ENCODE measurements at places on chromosomes 6 and 20.
A peak's percentile ranks its signal among the peaks of the same experiment; 100 is the strongest.

GRCh38 chr20:33518071-33518470 is 28.2 kb downstream of the CBFA2T2 start:
- DNase-seq, result no peak

DNA sequence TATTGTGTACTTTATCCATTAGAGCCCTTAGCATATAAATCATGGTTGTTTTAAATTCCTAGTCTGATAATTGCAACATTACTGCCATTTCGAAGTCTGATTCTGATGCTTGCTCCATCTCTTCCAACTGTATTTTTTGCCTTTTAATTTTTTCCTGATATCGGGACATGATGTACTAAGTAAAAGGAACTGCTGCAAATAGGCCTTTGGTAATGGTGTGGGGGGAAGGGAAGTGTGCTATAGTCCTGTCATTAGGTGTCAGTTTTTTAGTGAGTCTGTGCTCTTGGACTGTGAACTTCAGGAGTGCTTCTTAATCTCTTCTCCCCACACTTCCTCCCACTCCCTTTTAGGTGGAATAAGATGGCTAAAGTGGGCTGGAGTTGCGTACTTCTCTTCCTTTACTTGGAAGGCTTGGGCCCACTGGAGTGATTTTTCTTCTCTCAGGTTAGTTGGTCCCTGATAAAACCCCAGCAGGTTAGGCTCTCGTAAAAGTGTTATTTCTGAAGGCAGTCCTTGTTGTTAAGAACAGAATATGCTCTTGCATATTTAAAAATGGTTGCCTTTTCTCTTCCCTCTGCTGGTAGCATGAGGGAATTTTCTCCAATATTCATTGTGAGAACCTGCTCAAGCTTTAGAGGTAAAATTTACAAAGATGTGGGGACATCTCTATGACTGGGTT is 18.1 kb downstream of the STXBP5 start:
- no peak for DNase-seq

- DNase-seq, result no peak
Measured at GRCh38 chr6:19839788-19840187, 2.6 kb downstream of the ID4 start.

- DNase-seq, result no peak
Measured at GRCh38 chr6:44636561-44637248, 249.2 kb downstream of the CDC5L start.

GRCh38 chr20:14726591-14726990 is 389.2 kb upstream of the FLRT3 start:
- DNase-seq, result no peak

- no peak for DNase-seq
Measured at GRCh38 chr6:119241111-119241465, 108.5 kb downstream of the MAN1A1 start.

DNA sequence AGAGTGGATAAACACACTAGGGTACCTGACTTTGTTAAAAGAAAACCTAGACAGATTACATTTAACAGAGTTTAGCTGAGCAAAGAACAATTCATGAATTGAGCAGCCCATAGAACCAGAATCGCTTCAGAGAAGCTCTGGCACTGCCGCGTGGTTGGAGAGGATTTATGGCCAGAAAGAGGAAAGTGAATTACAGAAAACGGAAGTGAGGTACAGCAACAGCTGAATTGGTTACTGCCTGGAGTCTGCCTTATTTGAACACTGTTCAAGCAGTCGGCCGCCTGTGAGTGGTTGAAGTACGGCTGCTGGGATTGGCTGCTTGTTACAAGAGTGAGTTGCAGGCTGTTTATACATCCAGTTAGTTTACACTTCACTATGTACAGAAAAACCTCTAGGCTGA is 253.8 kb upstream of the CDYL start:
- DNase-seq, result no peak

DNA sequence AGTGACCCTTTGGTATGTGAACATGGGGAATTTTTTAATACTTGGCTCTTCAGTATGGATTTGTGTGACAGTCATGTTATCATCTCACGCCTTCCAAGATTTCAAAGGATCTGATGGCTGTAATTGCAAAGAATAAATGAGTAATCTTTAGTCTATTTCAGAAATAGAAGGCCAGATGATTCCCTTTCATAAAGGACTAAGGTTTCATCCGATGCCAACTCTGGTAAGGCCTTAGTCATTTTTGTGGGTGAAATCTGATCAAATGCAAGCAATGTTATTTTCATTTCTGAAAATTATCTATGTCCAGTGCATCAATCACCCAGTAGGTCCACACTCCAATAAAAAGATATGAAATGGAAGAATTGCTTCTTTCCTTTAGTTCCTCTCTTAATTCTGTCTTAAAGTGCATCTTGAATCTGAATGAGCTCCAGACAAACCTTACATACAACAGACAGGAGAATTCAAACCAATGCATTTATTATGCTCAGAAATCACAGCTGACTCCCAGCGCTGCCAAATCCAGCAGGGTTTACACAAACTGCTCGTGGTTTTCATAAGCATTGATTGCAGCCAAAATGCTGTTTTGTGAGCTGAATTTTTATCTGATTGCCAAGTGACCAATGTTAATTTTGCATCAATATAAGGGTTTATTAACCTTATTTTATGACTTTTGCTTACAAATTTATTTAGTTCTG is 565.2 kb upstream of the MARCKS start:
- no peak for DNase-seq

GRCh38 chr20:12012241-12013222 is 94.8 kb downstream of the BTBD3 start:
- peak; percentile 3 for DNase-seq

- DNase-seq, result no peak
Measured at GRCh38 chr20:10670501-10671220, 3.1 kb downstream of the JAG1 start.

GRCh38 chr6:31246051-31246521 is 25.8 kb downstream of the HLA-C start:
- no peak for DNase-seq

DNA sequence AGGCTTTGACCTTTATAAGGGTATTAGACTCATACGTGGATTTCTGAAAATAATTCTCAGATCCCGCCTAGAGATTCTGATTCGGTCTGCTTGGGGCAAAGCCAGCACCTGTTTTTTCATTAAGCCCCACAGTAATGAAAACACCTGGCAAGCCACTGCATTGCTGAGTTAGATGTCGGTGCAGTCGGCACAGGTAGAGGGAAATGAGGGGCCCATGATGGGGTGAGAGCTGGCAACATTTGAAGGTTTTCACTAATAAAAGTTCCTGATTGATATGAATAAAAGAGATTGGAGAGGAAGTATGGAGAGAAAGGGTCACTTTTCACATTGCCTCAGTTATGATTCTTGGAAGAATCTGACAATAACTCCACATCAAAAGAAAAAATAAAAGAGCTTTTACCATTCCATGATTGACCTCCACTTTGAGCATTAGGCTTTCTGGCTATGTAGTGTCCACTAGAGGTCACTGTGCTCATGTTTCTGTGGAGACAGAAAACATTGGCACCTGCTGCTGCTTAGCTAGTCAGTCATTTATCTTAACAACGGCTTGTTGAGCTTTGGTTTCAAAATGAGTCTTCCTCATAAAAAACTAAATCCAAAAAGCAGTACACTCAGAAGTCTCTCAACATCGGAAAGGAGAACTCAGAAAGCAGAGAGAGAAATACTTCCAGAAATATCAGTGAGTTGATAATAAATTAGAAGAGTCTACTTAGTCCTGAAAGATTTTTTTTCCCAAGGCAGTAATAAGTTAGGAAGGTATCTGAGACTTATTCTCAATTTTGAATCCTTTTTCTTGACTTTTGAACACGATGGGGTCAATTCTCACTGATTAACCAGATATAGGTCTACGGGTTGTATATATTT is 53.3 kb upstream of the KLHL31 start:
- peak; percentile 55 for DNase-seq

GRCh38 chr20:47614703-47615309 is 113.1 kb downstream of the NCOA3 start:
- DNase-seq, result no peak

DNA sequence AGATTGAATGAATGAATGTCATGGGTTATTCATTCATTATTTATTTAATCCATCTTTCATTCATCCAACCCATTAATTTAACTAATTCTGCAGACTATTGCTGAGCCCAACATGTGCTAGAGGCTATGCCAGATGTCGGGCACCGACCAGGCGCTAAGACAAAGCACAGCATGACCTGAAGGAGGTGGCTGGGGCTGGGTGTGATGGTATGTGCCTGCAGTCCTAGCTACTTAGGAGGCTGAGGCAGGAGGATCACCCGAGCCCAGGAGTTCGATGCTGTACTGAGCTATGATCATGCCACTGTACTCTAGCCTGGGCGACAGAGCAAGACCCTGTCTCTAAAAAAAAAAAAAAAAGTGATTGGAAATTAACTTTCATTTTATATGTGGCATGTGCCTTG is 5.7 kb upstream of the SLC22A7 start:
- DNase-seq, result no peak

DNA sequence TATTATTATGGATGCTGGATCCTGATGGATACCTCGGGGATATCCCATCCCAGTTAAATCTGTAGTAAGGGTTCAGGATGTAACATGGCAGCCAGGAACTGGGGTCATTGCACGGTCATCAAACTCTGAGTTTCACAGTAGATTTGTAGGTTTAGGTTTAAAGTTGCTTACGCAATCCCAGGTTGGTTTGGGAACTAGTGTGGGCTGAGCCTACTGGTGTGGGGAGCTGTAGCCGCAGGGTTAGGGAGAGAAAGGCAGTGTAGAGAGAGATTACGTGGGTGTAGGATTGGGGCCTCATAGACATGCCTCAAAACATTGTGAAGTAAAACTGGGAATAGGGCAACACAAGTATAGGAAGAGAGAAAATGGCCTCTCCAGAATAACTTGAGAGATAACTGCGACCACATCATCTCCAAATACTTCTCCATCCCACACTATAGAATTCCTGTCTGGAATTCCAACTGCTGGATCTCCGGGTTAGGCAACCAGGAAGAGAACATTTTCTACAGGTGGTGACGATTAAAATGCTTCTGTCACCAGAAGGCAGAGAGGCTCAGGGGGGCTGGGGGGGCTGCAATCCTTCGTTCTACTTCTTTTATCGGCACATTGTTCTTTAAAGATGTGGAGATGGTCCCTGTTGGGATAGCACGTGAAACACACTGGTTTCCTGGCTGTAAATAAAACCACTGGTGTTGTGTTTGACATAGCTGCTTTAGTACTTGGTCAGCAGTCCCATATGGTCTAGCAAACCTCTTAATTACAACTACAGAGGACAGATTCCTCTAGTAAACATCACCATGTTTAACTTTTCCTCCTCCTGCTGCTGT is 44.9 kb upstream of the TMEM170B start:
- DNase-seq, result no peak

- no peak for DNase-seq
Measured at GRCh38 chr6:3757241-3757641, 5.7 kb upstream of the PXDC1 start.

GRCh38 chr6:54910921-54911320 is 64.3 kb downstream of the FAM83B start:
- no peak for DNase-seq

- no peak for DNase-seq
Measured at GRCh38 chr6:166538297-166539010, 48.0 kb downstream of the RAMACL start.

DNA sequence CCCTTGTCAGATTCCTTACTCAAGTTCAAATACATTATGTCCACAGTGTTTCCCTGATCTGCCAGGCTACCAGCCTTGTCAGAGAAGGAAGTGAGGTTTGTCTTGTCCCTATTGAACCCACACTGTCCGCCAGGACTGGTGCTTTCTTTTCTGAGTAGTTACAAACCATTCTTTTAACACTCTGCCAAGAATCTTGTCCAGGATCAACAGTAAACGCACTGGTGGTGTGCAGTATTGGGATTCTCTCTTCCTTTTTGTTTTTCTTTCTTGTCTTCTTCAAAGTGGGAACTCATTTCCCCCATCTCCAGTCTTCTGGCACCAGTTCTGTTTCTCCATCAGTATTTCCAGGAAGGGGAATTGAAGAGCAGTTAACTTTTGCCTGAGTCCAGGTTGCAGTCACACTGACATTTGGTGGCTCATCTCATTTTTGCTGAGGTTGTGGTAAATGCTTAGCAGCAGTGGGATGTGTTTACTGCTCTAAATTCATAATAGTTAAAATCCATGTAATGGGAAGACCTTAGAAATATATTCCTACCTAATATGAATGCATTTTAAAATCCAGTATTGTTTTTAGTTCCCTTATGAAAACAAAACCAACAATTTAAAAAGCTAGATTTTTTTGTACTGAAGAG is 295.3 kb downstream of the PRL start:
- no peak for DNase-seq

DNA sequence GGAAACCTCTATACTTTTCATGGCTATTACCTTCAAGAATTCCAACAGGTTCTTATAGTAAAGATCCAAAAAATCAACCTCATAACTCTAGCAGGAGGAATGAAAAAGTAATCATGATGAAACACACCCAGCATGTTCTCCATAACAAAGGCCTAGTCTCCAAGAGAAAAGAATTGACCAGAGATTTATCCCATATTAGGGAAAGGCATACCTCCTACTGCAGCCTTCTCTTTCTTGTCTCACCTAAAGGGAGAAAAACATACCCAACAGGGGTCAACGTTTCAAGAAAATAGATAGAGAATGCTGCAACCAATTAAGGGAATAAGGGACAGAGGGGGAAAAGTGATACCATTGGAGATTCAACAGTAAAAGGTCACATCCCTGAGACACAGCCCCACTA is 262.5 kb downstream of the FRK start:
- no peak for DNase-seq

- no peak for DNase-seq
Measured at GRCh38 chr6:167700199-167700598, 126.5 kb upstream of the AFDN start.
